ENCODE measurements at places on chromosomes 1 and 21.

- DNase-seq, result no peak
Observed at GRCh38 chr1:33996281-33996680, 132.4 kb downstream of the HMGB4 start.

GRCh38 chr1:174954671-174955669 lies 44.8 kb upstream of the CACYBP start:
- no peak for DNase-seq

GRCh38 chr21:37800456-37801061 lies 115.7 kb downstream of the KCNJ6 start:
- DNase-seq, result no peak

DNA sequence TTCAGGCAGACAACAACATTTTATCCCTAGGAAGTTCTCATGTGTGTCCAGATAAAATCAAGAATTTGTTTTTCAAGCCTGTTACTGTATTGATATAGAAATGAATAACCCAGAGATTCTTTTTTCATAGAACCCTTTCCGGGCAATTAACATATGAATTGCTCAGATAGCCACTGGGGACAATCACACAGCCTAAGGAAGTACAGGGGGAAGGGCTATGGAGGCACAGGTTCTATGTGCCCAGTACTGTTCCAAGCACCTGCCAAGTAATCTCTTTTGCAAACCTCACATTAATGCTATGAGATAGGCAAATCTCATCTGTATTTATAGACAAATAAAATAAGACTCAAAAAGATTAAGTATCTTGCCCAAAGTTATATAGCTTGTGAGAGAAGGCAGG lies 84.9 kb downstream of the NTNG1 start:
- no peak for DNase-seq

DNA sequence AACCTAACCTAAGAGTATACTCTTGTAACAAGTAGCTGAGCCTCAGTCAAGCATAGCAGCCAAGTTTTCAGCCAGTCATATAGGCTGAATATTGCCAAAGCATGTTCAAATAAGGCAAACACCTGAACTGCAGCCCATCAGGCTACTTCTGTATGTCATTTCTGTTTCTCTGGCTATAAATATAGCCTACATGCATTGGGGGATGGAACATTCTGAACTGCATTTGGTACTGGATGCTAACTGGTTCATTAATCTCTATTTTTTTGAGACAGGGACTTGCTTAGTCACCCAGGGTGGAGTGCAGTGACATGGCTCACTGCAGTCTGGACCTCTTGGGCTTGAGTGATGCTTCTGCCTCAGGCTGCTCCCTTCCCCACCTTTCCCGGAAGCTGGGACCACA lies 37.3 kb downstream of the MAST2 start:
- peak; percentile 17 for DNase-seq

DNA sequence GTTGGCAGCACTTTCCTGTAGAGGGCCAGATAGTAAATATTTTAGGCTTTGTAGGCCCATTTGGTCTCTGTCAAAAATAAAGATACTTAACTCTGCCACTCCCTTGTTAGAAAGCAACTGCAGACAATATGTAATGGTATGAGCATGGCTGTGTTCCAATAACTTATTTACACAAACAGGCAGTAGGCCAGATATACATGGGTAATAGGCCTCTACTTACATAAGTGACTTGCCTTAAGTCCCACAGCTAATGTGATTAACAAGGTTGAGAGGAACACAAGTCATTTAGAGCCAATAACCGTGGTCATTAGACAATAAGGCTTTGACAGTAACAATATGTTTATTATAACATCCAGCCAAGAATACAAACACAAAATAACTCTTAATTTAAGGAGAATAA lies 17.4 kb downstream of the CCT8 start:
- DNase-seq, result no peak

GRCh38 chr21:44949161-44949778 lies 9.4 kb downstream of the SLX9 start:
- DNase-seq, result no peak

- no peak for DNase-seq
Observed at GRCh38 chr1:205072286-205072685, 12.0 kb downstream of the TMEM81 start.

DNA sequence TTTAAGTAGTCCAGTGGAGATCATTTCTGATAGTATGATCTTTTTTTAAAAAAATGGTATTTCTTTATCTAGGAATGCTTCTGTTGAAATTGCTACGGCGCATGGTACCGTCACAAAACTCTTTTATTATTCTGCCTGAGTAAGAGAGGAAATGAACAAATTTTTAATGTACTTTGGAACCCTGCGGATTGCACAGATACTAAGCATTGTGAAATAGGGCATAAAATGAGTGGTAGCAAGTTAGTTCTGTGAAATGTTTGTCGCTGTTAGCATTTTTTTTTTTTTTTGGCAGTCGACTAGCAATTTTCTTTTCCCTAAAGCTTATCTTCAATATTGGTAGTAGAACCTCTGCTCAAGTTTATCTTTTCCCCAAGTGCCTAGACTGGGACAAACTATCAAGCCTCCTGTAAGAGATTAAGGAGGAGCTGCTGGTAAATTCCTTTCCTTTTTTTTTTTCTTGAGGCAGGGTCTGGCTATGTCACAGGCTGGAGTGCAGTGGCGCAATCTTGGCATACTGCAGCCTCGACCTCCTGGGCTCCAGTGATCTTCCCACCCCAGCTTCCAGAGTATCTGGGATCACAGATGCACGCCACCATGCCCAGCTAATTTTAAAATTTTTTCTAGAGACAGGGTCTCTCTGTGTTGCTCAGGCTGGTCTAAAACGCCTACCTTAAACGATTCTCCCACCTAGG lies 2.2 kb downstream of the ITSN1 start:
- no peak for DNase-seq

DNA sequence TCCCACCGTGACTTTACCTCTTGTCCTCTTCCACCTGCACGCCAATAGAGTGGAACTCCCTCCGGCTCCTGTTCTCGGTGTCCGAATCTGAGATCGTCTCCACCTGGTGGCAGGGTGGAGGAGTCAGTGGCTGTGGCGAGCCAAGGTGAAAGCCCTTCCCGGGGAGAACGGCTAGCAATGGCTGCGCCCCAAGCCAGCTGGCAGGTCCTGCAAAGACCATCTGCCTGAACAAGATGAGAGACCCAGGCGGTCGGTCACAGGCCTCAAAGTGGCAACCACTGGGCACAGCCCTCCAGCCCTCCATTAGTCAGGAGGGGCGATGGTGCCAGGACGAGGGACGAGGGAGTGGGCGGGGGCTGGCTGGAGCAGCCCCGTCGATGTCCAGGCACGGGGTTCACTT lies 25.4 kb upstream of the SMIM12 start:
- no peak for DNase-seq

DNA sequence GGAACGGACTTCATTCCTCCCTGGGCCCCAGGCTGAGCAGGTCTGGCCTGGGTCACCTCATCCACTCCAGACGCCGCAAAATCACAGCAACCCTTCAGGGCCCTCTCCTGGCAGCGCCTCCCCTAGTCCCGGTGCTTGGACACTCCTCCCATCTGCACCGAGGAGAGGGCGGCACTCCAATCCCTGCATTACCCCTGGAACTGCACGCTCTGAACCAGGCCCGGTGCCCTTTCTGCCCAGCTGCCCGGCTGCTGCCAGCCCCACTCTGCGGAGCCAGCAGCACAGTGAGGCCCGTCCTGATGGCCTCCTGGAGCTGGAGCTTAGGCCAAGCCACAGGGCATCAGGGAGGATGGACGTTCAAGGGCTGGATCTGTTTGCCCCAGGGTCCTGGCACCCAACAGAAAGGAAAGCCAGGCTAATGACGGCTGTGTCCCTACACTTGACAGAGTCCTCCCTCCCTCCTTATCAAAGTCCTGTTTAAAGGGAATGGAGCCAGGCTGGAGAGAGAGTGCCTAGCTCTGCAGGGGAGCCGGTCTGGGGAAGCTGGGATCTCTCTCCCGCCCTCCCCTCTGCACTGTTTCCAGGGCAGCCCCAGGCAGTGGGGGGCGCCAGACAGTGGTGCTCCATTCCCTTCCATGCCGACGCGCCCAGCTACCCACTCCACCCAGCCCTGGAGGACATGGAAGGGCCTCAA lies 12.7 kb downstream of the COL6A2 start:
- DNase-seq, result no peak

DNA sequence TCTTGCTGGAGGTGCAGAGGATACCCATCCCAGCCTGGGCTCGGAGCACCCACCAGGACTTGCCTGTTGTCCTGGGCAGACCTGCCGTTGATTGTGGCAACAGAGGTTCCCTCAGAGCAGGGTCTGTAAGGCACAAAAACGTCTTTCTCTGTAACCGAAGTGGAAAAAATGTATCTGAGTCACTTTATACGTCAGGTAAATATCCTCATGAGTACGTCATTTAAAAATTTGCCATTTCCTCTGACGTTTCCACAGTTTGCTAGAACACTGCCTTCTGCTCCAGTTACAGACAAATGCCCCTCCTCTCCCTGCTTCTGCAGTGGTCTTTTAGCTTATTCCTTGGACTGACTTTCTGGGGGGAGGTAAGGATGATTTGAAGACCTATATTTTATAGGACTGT lies 326.8 kb downstream of the HHAT start:
- DNase-seq, result no peak

GRCh38 chr1:90580176-90580575 lies 136.9 kb downstream of the BARHL2 start:
- DNase-seq, result no peak

GRCh38 chr1:108051631-108052377 lies 86.8 kb upstream of the VAV3 start:
- DNase-seq, result no peak

- DNase-seq, result no peak
Observed at GRCh38 chr1:93874025-93874651, 4.9 kb downstream of the DNTTIP2 start.

DNA sequence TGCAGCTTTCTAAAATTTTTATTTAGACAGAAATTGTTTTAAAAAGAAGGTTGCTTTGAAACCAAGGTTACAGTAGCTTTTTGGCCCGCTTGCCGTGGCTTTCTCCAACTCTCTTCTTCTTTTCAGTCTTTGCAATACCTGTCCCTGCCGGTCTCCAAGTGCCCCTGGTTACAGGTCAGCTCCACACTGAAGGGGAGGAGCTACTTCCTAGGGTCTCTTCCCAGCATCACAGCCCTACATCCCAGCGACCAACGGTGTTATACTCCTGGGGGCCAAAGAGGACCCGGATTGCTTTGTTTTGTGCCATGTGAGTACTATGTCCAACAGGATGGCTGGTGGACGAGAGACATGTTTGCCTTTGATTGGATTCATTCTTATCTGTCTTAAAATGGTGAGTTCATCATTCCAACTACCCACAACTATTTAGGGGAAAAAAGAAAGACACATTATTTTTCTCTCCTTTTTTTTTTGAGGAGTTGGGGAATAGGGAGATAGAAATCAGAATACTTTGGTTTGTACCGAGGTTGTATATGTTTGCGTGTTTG lies at the start of gene FNDC7:
Gene FNDC7, plus strand, starts transcription at position 303 of the 545 bp plus-strand sequence. Its CDS starts 26 bp downstream, at position 329.
- DNase-seq, result no peak

GRCh38 chr1:153866045-153866850 lies 56.5 kb downstream of the GATAD2B start:
- DNase-seq, result no peak

- no peak for DNase-seq
Observed at GRCh38 chr1:30757352-30758120, at the start of gene LAPTM5. Gene LAPTM5 (minus strand): TSS chr1:30757774. CDS start chr1:30757745, 29 bp downstream.

- no peak for DNase-seq
Observed at GRCh38 chr1:220565670-220566069, 37.7 kb downstream of the MARK1 start.

DNA sequence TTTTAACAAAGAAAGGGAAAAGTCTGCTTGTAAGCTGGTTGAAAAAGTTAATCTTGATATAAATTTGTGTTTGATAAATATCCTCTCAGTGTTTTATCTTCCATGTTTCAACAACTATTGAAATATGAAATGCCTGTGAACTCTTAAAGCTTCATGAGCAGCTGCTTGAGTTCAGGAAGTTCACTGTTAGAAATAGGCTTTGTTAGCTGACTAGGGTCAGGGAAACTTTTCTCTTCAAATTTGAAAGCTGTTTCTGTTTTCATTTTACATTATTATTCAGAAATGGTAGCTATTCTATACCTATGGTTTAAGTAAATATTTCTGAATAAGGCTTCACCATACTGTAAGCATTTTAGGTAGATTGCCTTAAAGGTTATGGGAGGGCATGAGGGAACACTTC lies 191.7 kb downstream of the HS2ST1 start:
- no peak for DNase-seq

- DNase-seq, result no peak
Observed at GRCh38 chr21:30206551-30207251, 9.2 kb downstream of the CLDN8 start.

GRCh38 chr1:229170274-229170673 lies 100.6 kb upstream of the RAB4A start:
- no peak for DNase-seq

DNA sequence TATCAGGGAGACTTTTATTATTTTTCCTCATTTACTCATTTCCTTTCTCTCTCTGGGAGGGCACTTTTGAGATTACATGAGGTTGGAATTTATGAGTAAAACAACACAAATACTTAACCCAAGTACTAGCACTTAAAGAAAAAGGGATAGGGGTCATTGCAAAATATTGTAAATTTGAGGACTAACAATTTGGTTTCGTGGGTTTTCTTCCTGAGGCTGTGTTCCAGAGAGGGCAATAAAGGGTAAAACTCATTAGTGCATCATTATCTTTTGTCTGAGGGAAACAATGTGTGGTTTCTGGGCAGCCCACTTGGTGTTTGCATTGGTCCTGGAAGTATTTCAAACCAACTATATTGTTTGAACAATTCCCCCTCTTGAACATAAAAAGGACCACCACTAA lies 96.5 kb downstream of the GREM2 start:
- no peak for DNase-seq

DNA sequence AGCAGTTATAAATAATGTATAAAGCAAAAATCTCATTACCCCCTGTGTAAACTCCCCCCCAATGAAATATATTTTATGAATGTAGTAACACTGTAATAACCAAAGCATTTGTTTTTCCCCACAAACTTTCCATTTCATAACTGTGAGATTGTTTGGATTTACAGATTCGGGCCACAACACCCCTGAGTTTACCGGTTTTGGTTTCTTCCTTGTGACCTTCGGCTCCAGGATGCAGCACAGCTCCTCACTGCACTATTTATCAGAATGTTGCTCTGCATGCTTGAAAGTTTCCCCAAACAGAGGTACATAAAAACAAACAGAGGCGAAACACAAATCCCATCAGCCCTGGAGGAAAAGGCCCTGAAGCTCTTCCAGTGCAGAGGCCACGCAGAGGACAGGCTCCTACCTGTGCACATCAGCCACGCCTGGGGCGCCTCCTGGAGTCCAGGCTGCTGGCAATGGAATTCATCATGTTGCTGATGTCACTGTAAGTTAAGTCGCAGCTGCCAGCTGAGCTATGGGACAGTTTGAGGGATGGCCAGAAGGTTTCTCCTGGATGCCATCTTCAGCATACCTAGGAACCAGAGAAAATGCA lies 122.0 kb downstream of the LMO4 start:
- DNase-seq, result no peak

DNA sequence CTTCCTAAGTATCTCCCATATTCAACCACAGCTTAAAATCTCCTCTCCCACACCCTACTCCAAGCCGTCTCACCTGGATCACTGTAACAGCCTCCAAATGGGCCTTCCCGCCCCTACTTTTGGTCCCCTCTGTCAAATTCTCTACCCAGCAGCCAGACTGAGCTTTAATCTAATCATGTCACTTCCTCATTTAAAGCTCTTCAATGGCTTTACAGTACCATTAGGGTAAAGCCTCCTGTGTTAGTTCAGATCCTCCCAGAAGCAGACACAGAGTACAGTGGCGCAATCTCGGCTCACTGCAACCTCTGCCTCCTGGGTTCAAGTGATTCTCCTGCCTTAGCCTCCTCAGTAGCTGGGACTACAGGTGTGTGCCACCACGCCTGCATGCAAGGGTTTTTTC lies 46.8 kb upstream of the PSEN2 start:
- DNase-seq, result no peak

GRCh38 chr1:71270394-71270915 lies 189.6 kb upstream of the ZRANB2 start:
- DNase-seq, result no peak

GRCh38 chr1:182672487-182672836 lies 11.9 kb downstream of the RGS8 start:
- no peak for DNase-seq
